Activated T-helper 1 cell treated with anti-CD3 and anti-CD28 coated beads, Interleukin-2, amount 50 U/mL, for 16 hours (primary cell): ENCODE measurements at places on chromosomes 4 and X.

GRCh38 chrX:70497026-70497425, 52.4 kb downstream of the DLG3 start:
- no peak for DNase-seq

GRCh38 chr4:103773691-103774231, 54.0 kb upstream of the TACR3 start:
- DNase-seq: no peak

- DNase-seq: no peak
Measured at GRCh38 chr4:185213877-185214276, 4.5 kb downstream of the SNX25 start.

DNA sequence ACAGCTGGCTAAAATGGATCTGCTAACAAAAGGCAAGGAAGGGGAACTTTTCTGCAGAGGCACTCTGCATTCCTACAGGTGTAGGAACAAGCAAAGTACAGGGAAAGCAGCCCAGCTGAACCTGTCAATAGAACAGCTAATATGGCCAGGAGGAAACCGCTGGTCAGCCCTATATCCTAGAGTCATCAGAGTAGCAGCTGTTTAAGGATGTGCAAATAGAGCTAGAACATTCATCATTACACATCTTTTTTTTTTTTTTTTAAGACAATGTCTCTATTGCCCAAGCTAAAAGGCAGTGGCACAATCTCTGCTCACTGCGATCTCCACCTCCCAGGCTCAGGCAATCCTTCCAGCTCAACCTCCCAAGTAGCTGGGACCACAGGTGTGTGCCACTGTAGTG, 163.0 kb downstream of the BTC start:
- DNase-seq: no peak

DNA sequence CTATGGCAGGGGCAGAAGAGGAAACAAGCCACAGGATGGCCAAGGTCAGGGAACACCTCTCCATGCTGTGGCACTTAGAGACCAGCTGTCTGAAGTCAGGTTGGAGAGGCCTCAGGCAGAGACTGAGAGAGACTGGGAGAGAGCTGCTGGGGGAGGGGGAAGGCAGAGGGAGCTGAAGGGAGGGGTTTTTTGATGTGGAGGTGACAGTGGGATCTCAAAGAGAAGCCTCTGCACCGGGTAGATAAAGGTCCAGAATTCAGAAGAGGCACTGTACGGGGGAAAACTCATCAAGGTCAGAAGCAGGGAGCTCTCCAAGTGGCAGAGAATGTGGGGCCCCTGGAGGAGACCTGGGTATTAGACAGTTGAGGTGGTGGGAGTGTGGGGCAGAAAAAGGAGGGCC, 41.6 kb upstream of the HMGB3 start:
- DNase-seq: no peak
